Activated CD8-positive, alpha-beta T cell treated with anti-CD3 and anti-CD28 coated beads for 36 hours (primary cell): ENCODE measurements at places on chromosomes 3 and 15. TPM values are rescaled to one million over a fixed set of nuclear protein-coding genes. Genes with fewer than 3 reads are reported as not detected.

PIERCE2 gene
- total RNA-seq: not detected

UBE2E1 gene
- total RNA-seq: 80.3 TPM

SLC7A14 gene
- total RNA-seq: not detected

DNA sequence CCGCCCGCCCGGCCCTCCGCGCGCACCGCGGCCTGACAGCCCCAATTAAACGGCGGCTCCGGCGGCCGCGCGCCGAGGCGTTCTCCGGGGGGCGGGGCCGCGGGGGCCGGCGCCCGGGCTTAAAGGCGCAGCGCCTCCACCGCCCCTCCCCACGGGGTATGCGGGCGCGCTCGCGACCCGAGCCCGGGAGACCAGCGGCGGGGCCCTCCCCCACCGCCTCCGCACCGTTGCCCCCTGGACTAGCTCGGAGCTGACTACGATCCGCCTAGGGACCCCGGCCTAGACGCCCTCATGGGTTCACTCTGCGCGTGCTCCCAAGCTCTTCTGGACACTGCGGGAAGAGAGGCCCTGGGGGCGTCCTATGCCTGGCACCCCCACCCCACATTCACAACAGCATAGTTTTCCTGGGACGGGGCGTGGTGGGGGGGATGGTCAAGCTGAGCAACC lies at the start of gene DUSP7:
Gene DUSP7, minus strand, starts transcription at position 51 of the 447 bp plus-strand sequence. CDS start 205 bp downstream, outside the sequence.
- DNase-seq: peak; percentile 72
